Kidney (tissue), 22 donors: ENCODE measurements at places on chromosomes 12 and 14.

- DNase-seq = no peak
Observed at GRCh38 chr12:69062621-69063237, 129.8 kb upstream of the CPM start.

- no peak for DNase-seq
Observed at GRCh38 chr14:83559721-83560120, 1970.2 kb upstream of the FLRT2 start.

- DNase-seq = no peak
Observed at GRCh38 chr14:84546236-84546635, 983.7 kb upstream of the FLRT2 start.

DNA sequence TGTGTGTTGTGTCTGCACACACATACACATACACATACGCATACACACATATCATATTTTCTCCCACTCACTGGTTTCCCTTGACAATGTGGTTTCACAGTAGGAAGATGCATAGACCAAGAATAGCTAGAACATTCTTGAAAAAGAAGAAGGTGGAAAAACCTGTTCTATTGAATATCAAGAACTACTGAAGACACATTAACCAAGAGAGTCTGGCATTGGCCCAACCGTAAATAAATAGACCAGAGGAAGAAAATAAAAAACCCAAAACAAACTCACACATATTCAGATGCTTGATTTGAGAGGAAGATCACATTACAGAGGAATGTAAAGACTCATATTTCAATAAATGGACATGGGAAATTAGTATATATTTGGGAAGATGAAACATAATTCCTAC lies 311.3 kb downstream of the FOXG1 start:
- DNase-seq = no peak

GRCh38 chr12:109346920-109347319 lies 780 bp upstream of the MYO1H start:
- DNase-seq = no peak

DNA sequence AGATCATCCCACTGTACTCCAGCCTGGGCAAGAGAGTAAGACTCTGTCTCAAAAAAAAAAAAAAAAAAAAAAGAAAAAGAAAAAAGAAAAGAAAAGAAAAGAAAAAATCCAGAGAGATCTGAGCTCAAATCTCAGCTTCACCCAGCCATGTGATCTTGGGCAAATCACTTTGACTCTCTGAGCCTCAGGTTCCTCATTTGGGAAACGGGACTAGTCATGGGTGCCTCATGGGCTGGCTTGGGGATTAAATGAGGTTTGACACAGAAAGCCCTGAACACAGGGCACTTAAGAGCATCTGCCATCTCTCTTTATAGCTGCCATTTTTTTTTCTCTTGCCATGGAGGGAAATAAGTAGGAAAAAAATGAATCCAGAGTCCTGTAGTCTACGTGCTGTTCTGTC lies 86.2 kb upstream of the MYL2 start:
- DNase-seq = no peak

DNA sequence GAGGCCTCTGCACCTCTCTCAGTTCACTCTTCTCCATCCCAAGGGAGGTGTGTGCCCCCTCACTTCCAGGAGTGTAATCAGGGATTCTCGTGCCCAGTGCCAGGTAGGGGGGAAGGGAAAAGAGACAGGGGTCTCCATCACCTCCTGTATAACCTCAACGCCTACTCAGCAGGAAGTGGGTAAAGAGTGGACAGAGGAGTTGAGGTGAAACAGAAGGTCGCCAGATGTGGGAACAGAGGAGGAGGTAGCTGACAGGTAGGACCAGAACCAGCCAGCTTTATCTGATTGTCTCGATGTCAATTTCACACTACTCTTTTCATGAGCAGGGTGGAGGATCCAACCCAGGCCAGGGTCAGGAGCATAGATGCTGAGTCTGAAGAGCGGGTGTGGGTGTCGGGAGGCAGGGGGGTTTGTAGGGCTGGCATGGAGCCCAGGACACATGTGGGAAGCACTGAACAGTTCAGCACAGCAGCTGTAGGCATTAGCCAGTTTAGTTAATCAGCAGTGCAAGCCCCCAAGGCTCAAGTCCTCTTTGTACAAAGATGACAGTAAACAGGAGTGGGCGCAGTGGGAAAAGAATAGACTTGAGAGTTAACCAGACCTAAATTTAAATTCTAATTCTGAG lies 213.5 kb downstream of the PELI2 start:
- DNase-seq = no peak

DNA sequence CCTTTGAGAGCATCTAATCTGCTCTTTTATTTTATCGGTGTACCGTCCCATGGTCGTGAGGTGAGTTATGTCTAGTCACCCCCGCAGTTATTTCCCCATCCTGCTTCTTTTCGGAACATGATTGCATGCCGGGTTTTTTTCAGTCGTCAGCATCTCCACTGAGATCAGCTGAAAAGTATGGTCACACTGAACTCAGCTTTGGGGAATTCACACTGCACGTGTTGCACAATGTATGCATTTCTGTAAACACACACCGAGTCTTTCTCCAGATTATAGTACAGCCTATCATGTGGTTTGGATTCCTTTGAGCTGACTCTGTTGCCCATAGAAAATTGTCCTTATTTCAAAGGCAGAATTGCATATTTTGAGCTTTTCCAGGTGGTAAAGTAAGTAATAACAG lies 24.6 kb downstream of the PLXNC1 start:
- no peak for DNase-seq

GRCh38 chr14:95523051-95523814 lies 6.8 kb upstream of the SYNE3 start:
- DNase-seq = no peak

DNA sequence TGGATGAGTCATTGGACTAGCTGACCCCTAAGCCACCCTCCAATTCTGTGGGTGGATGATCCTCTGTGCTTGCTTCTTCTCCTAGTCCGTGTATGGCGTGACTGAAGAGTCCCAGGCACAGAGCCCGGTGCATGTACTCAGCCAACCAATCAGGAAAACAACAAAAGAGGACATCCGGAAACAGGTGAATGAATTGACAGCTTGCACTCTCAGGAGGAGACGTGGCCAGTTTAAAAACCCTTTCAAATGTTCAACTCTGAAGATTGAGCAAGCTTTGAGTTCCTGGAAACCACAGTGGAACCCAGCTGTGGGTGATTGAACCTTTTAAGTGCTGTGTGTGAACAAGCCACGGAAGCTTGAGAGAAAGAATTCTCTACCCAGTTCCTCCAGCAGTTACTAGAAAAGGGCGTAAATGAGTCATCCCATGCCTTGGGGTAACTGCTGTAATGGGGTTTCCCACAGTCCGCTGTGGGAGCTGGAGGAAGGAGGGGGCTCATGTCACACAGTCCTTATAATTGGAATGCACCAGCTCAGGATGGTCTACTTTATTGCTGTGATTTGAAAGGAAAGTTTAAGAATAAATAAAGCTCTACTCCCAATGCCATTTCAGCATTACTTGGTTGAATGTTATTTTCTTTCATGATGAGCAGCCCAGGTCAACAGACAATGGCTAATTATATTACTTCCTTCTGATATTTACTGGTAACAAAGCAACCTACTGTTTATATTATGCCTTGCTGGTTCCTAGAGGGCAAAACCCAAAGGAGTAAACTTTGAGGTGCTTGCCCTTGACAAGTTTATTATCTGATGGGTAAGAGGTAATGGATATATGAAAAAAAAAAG lies 417.0 kb downstream of the DPF3 start:
- DNase-seq = no peak

DNA sequence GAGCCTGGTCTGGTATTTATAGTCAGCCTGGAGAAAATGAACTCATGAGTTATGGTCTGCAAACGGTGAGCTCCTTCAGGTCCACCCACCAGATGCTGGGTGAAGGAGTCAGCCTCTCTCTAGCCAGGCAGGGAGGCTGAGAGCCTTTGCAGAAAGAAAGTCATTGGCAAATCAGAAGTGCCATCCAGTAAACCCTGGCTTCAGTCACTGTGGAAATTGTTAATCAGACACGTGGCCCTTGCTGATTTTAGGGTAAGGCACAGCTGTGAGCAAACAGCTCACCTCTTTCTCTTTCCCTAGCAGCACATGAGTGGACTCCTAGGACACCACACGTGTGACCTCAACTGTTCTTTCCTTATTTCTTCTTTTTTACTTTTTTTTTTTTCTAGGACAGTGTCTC lies 44.9 kb downstream of the CHST11 start:
- DNase-seq = no peak

- DNase-seq = no peak
Observed at GRCh38 chr12:51907083-51907855, at the start of gene ACVRL1. ACVRL1 (plus strand) TSS chr12:51907504; CDS start chr12:51912475, 4,971 bp downstream.

GRCh38 chr12:25904442-25904841 lies 54.0 kb upstream of the RASSF8 start:
- no peak for DNase-seq

DNA sequence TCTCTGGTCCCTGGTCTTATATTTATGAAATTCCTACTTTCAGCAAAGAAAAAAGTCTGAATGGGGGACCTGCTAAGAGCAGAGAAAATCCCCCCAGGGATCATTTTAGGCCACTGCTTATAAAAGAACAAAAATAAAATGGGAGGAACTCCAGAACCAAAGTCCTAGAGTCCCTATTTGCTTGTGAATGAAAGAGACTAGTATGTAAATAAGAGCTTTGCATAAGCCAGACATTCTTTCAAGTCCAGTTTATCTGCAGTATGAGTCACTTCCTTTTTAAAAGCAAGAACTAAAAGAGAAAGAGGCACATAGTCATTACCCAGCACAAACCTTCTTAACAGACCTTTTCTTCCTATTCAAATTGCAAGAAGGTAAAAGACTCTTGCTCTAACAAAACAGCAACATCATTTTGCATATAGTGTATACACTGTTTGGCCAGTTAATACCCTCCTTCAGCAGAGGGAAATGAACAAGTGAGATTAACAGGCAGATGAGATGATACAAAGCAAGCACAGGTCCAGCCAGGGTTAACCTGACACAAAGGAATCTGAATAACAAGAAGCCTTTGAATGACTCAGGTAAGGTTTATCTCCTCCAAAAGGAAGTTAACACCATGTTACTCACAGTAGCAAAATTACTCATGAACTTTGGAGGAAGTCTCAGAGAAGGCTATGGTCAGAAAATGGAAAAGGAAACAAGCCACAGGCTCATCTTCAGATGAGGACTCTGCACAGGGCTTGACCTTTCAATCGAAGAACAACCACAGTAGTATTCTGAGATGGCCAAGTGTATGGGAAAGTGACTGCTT lies 87.3 kb downstream of the PHLDA1 start:
- DNase-seq = no peak

DNA sequence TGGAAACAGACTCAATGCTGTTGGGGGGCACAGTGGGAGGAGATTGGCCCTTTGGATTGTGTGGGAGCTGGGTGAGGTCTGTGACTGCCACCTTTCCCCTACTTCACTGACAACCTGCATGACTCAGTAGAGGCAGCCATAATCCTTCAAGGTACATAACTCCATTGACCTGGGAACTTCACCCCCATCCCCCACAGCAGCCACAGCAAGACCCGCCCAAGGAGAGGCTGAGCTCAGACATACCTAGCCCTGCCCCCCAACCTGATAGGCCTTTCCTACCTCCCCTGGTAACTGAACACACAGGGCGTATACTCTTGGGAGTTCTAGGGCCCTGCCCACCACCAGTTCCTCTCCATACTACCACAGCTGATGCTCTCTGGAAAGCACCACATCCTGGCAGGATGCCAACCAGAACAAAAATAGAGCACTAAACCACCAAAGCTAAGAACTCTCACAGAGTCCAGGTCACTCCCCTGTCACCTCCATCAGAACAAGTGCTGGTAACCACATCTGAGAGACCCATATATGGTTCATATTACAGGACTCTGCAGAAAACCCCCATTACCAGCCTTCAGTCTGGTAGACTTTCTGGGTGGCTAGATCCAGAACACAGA lies 703.9 kb downstream of the FSCB start:
- DNase-seq = no peak

DNA sequence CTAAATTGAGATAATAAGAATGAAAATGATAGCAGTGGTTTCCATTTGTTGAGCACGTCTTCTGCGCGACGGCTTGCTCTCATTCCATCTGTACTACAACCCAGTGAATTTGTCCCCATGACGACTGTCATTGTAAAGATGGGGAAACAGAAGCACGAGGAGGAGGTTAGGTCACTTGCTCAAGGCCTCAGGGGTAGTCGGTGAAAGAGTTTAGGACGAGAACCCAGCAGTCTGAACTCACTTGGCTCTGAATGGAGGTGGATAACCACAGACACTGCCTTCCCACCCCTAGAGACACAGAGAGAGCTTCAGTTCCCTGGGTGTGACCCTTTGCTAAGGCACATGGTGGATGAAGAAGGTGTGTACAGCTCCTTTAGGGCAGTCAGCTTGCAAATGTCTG lies 30.9 kb upstream of the PLEKHG3 start:
- no peak for DNase-seq

GRCh38 chr14:74324931-74325361 lies 22.2 kb upstream of the ABCD4 start:
- DNase-seq = peak; percentile 70

GRCh38 chr12:57086493-57087009 lies 2.4 kb upstream of the NAB2 start:
- DNase-seq = peak; percentile 91

- DNase-seq = no peak
Observed at GRCh38 chr14:49114161-49114893, 471.9 kb downstream of the RPS29 start.

GRCh38 chr12:67080637-67081036 lies 188.5 kb upstream of the CAND1 start:
- DNase-seq = no peak

GRCh38 chr12:100413001-100413400 lies 56.1 kb downstream of the SLC17A8 start:
- DNase-seq = no peak

GRCh38 chr12:132593521-132593920 lies 16.9 kb downstream of the LRCOL1 start:
- DNase-seq = no peak

- no peak for DNase-seq
Observed at GRCh38 chr14:55366271-55366670, 45.4 kb downstream of the ATG14 start.

DNA sequence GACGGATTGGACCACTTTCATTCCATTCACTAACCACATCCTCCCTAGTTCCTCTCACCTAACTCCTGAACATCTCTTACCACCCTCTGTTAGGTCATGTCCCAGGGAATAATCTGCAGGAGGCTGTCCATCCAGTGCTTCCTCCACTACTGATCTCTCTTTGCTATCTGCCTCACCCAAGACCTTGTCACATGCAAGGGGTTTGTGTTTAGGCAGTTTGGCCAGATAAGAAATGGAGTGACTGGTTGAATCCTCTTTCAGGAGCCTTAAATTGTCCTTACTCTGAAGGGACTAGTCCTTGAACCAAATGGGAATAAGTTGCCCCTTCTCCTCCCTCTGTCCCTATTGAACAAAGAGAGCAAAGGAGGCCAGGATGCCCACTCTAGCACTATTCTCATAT lies 249.2 kb upstream of the BTG1 start:
- no peak for DNase-seq

GRCh38 chr12:19953734-19954133 lies 414.6 kb upstream of the PDE3A start:
- no peak for DNase-seq

DNA sequence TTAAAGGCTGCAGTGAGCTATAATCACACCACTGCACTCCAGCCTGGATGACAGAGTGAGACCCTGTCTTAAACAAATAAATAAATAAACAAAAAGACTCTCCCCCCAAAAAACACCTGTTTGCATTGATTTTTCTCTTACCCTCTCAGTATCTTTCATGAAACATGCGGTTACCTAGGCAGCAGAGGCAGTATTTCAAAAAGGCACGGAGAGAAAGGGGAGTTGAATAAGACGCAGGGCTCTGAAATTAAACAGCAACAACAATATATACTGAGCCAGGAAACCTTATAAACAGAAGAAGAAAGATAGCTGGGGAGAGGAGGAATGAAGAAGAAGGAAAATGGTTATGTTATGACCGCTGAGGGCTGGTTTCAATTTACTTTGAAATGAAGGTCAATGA lies 277.6 kb downstream of the BTG1 start:
- DNase-seq = no peak
